GM04504 (cell line): ENCODE measurements at places on chromosomes 7 and 10.

DNA sequence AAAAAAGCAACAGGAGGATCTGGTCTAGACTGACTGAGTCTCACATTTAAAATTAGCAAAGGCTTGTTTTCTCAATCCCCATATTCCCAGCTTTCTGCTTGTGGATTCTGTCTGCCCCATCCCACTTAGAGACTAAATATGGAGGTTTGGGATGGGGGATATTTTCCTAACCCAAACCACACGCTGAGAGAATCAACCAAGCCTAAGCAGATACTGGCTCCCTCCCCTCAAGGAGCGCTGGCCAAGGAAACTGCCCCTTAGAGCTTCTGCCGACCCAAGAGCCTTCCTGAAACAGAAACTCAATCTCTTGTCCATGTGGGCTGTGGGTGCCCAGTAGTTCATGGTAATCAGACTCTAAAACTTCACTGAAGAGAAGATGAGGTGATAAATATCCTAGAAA lies 3.9 kb downstream of the FFAR4 start:
- no peak for DNase-seq

DNA sequence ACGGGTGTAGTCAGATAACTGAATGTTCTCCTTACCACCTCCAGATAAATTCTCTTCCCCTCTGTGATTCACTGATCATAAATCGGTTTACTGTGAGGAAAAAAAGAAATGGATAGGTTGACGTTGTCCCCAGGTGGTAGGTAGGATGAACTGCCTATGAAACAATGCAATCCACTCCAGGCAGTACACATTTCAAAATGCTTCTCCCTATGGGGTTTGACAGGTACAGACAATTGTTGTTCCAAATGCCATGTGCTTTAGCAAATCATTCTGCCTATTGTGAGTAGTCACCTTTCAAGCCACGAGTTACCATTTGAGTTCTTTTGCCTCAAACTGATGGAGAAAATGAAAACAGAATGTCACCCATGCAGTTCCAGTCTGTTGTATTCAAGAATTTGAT lies 21.8 kb downstream of the VIM start:
- DNase-seq, result no peak

- DNase-seq, result peak; percentile 48
Observed at GRCh38 chr7:101953248-101953819, 135.9 kb downstream of the CUX1 start.

DNA sequence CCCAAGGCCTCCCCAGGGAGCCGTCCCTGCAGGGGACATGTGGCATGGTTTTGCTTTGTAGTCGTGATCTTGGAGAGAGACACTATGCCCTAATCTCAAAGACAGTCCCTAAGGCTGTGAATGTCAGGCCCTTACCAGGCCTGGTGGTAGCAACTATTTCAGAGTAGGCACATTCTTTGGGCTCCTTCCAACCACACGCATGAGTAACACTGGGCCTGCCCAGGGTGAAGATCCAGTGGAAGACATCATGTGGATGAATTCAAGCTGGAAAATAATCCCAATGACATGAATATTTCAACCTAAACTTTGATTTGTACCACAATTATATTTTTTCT lies 39.5 kb upstream of the INSIG1 start:
- peak; percentile 90 for DNase-seq

DNA sequence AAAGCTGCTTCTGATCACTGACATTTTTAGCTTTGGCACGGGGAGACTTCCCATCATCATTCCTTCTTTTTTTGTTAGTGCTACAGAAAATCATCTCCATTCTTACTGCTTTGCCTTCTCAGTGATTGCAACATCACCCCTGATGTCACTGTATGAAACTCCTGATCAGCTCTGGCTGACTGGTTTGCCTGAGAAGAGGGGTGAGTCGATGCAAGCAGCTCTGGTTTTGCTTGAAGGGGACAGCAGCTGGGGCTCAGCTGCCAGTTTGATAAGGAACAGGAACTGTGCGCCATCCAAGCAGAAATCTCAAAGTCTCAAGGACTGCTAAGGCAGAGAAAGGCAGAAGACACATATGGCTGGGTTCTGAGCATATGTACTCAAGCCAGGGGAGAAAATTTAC lies 808.5 kb upstream of the CELF2 start:
- no peak for DNase-seq

GRCh38 chr7:42233695-42234331 lies 3.2 kb downstream of the GLI3 start:
- no peak for DNase-seq

- DNase-seq, result peak; percentile 6
Observed at GRCh38 chr7:122219253-122219865, 75.3 kb upstream of the AASS start.

DNA sequence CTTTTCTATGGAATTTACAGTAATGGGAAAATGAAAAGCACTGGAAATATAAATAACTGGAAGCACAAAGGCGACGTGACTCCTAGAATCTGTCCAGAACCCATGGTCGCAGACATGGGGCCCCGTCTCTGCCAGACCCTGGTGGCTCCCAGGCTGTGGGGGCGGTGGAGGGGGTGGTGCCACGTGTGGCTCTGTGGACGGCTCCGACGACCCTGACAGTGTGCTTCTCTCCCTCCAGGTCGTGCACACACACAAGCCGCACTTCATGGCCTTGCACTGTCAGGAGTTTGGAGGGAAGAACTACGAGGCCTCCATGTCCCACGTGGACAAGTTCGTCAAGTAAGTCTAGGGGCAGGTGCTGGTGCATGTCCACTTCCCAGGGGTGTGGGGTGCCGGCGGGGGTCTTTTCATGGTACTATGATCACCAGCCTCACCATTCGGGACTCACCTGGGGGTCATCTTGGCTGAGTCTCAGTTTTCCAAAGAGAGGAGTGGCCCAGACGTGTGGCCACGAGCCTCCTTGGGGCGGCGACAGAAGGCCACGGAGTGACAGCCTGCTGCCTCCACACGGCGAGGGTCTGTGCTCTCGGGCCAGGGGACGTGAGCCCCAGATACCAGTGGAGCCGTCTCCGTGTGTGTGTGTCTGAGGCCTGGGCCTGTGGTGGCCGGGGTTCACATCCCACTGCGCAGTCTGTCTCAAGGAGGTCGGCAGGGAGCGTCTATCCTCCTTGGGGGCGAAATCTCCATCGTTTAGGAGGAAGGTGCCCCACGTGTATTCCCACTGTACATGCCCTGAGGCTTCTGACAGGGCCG lies 108.2 kb downstream of the INPP5A start:
- DNase-seq, result no peak

DNA sequence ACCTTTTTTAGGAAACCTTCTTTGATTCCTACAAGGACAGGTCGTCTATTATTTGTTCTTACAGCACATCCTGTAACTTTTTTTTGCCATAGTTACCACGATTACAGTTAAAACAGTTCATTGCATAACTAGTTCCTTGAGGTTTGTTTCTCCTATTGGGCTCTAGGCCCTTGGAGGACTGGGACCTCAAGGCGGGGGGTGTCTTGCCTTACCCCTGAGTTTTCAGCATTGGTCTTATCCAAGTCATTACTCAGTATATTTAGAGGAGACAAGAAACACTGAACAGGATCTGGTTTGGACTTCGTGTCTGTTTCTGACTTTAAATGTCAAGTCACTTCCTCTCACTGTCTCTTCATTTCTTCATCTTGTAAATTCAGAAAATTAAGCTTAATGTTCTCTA lies 369.8 kb downstream of the SDK1 start:
- DNase-seq, result no peak

- no peak for DNase-seq
Observed at GRCh38 chr10:103232131-103232673, 13.5 kb upstream of the RPEL1 start.

DNA sequence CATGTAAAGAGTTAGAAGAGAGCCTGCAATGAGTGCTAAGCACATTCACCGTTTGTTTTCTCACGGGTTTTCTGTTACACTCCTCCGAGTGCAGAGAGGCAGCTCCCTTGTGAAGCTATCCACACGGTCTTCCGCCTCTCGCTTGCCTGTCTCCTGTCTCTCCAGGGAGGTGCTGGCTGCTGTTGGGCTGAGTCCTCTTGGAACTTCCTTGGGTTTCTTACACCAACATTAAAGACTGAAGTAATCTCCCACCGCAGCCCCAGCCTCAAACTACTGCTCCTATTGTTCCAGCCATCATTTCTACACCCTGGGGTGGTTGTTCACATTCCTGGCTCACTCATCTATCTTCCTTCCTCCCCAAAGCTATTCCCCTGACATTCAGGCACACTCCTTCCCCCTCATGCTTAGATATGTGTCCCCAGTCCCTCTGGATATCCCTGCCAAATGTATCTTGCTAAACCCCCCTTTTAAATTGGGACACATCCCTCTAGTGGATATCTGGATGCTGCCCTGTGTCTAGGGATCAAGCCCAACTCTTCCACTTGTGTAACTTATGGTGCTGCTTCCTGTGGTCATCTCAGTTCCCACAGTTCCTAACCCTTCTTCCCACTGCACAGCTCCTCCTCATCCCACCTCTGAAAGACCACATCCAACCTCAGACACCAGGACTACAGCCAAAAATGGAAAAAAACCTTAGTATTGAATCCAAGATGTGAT lies 14.1 kb downstream of the ESYT2 start:
- DNase-seq, result no peak

DNA sequence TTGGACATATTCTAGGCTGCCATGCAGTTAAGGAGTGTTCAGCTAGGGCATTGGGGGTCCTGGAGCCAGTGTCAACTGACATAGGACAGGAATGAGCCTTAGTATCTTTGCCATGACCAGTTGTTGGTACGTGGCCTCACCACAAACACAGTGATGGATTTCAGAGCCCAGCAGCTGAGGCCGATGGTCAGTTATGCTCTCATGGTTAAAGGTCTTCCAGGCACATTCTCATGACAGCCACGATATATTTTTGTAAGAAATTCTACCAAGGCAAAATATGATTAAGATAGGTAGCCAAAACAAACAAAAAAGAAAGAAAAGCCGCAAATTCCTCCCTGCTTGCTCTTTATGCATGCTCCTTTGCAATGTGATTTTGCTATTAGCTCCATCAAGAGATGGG lies 47.8 kb downstream of the CDHR3 start:
- DNase-seq, result no peak

DNA sequence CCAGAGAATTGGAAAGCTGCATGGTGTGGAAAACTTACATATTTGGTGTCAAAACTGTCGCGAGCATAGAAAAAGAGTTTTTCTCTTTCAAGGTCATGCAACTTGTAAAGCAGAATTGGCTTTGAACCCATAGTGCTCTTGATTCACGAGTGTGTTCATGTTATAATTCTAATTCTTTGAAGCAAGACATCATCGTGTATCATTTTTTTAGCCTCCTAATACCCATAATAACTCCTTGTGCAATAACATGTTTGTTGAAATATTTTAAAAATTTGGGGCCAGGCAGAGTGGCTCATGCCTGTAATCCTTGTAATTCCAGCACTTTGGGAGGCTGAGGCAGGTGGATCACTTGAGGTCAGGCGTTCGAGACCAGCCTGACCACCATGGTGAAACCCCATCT lies 4.2 kb downstream of the CCL24 start:
- no peak for DNase-seq

DNA sequence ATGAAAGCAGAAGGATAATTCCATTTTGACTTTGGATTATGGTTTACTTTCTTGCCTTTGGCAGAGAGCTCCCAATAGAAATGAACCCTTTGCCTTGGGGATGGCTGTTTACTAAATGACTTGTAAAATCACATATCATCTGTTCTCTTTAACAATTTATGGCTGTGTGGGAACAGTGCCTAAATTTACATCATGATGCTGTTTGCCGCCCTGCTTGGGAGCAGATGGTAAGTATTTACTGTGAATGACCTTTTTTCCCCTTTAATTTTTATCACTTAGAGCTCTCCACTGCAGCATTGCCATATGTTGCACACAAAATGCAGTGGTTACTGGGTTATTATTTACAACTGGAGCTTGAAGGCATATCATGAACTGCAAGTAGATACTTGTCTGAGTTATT lies 13.4 kb downstream of the HEPACAM2 start:
- no peak for DNase-seq

DNA sequence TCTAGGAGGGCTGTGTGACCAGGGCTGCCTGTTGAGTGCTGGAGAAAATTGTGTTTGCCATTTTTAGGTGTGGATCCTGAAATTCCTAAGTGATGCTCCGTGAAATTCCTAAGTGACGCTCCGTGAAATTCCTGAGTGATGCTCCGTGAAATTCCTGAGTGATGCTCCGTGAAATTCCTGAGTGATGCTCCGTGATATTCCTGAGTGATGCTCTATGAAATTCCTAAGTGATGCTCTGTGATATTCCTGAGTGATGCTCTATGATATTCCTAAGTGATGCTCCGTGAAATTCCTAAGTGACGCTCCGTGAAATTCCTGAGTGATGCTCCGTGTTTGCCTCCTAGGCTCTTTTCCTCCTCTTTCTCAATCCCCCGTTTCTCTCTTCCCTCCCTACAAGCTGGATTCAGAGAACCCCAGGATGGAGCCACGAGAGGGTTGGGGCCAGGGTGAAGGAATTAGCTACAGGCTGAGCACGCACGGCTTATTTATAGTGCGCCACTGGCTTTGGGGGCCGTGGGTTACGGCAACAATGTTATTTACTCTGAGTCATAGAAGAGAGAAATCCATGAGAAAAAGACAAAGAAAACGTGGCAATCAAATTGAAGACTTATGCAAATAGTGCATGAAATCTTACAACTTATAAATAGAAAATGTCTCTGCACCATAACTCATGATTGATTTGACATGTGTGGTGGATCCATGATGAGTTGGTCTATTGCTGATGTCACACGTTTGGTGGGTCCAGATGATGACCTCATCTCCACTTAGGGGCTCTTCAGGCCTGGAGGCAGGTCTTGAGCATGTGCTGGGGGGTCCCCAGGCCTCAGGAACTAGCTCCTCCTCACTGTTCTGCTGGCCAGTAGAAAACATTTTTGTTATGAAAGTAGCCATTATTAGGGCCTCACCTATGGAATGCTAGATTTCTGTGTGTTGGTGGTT lies 224.6 kb downstream of the WDR37 start:
- DNase-seq, result no peak

GRCh38 chr7:150370612-150371071 lies 2.0 kb downstream of the REPIN1 start:
- no peak for DNase-seq

- no peak for DNase-seq
Observed at GRCh38 chr7:18577096-18577771, 81.7 kb downstream of the HDAC9 start.

DNA sequence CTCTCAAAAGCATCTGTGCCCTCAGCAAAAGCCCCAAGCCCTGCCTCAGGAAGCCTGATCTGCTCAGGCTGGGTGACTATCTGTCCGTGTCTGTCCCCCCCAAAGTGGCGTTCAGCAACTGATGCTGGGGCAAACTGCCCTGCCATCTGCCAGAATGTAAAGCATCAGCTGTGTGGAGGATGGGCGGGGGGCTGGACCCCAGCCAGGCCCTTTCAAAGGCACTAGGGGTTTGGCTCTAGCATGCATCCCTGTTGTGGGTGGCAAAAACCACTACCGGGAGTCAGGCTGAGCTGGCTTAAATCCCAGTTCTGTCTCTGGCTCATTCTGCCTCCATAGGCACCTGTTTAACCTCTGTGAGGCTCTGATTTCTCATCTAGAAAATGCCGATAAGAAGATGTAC lies 35.5 kb downstream of the GPRIN2 start:
- no peak for DNase-seq

GRCh38 chr10:72333112-72334015 lies 21.4 kb downstream of the DNAJB12 start:
- no peak for DNase-seq

DNA sequence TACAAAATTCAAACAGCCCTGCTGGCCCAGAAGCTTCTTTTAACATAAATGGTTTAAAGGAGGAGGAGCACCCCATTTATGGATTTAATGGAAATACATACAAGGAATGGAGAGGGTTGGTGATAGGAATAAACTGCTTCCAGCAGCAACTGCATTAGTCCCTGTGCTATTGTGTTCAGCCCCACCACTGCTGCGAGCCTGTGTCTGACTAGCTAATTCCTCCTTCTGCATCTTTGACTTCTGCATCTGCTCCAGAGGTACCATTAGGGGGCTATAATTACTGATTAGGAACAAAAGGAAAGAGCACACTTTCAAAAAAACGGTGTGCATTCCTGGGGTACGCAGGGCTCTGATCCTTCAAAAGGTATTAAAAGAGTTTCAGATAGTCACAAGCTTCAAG lies 24.8 kb downstream of the CDCA7L start:
- DNase-seq, result no peak
